ENCODE measurements at places on chromosomes 5 and 9. TPM values are rescaled to one million over a fixed set of nuclear protein-coding genes. Genes with fewer than 3 reads are reported as not detected.

The ADRA1B gene
- 0.29 TPM for polyA plus RNA-seq

GRCh38 chr9:112503170-112503569 lies 16.5 kb downstream of the KIAA1958 start:
- no peak for DNase-seq

The ZNF367 gene
- 1.7 TPM for polyA plus RNA-seq

GRCh38 chr9:121946465-121946864 lies 146.6 kb downstream of the TTLL11 start:
- no peak for DNase-seq

GRCh38 chr5:334903-335739 lies 13.6 kb downstream of the AHRR start:
- DNase-seq: no peak

- DNase-seq: no peak
These were observed 28.2 kb downstream of the DBH start for GRCh38 chr9:133664173-133665050.

- DNase-seq: no peak
These were observed 4.3 kb downstream of the MTRR start for GRCh38 chr5:7873216-7873615.

Measured in urinary bladder (tissue), 4 donors.